Activated CD4-positive, alpha-beta T cell treated with anti-CD3 and anti-CD28 coated beads, Interleukin-2, Interleukin-6, amounts not matched to agents 100 ng/mL and 50 ng/mL, durations not matched to agents 16 hours and 8 hours (primary cell): ENCODE measurements at places on chromosomes 11 and 22.

DNA sequence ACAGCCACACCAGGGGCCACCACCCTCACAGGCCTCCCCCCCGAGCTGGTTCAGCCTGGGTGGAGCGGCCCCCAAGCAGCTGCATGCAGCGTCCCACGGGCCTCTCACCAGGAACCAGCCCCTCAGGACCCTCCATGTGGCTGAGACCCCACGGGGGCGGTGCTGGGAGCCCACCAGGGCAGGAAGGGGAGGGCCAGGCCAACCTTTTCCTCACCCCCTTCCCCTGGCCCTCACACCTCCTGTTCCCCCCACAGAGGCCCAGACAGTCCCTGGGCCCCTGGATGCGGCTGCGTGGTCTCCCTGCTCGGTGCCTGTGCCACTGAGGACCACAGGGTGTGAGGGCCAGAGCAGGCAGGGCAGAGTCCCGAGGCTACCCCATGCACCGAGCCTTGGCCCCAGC is 46.5 kb downstream of the MOB2 start:
- no peak for DNase-seq

- no peak for DNase-seq
Measured at GRCh38 chr11:7253800-7254199, 2.1 kb downstream of the SYT9 start.

DNA sequence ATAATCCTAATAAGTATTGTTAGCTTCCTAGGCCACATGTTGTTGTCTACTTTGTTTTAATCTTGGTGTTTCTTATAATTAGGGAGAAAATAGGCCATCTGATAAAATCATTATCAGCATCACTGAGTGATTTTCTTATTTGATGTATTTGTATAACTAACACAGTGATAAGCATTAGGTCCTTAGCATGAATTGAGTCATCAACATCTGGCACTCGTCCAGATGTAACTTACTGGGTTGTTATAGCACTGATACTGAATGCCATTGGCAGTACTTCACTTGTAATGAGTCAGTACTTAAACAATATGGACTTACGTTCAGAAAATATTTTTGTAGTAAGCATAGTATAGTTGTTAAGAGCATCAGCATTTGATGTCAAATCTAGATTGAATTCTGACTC is 16.2 kb downstream of the API5 start:
- no peak for DNase-seq

GRCh38 chr22:39994566-39995392 is at the start of gene FAM83F:
FAM83F (plus strand) TSS chr22:39994954; CDS start chr22:39995043, 89 bp downstream.
- no peak for DNase-seq

GRCh38 chr11:35043936-35044335 is 95.0 kb upstream of the CD44 start:
- DNase-seq = no peak

- no peak for DNase-seq
Measured at GRCh38 chr11:31921081-31921480, 110.0 kb upstream of the PAX6 start.

DNA sequence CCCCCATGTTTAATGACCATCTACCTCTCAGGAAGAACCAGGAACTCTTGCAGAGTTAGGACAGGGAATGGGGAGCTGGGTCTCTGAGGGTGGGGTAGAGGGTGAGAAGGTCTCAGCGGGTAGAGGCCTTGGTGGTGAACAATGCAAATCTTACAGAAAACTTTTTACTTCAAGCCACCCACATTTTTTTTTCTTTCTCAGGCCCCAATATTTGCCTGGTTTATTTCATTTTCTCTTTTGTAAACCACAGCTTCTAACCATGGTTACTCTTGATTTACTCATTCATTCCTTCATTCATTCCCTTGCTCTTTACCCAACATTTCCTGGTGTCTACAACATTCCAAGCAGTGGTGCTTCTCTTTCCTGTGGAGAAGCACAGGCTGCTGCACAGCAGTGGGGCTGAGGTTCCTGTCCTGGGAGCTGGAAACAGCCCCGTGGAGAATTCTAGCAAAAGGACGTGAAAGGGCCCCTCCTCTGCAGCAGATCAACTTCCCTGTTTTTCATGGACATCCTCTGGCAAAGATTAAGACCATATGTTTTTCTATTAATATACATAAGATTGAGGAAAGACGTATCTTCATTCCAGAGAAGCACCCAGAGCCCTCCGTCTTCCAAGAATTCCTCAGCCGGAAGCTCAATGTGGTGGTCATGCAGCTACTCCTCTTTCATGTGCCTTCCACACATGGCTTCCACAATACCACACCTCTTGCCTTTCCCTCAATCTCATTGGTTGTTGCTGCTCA is 224.4 kb upstream of the SESN3 start:
- DNase-seq = no peak

DNA sequence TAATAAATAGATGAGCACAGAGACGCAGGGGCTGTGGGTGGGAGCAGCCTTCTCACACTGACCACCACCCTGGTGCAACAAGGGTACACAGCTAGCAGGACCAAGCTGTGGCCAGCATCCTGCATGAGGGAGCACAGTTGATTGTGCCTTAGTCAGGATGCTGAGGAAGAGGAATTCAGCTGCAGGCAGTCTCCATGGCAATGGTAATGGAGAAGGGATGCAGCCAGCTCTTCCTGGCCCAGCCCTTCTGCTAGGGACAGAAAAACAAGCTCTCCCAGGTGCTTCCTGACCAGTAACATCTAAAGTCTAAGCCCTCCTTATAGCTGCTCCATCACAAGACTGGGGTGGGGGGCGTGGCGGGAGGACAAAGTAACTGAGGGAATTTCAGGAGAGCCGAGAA is 363.5 kb downstream of the BUD13 start:
- DNase-seq = no peak

DNA sequence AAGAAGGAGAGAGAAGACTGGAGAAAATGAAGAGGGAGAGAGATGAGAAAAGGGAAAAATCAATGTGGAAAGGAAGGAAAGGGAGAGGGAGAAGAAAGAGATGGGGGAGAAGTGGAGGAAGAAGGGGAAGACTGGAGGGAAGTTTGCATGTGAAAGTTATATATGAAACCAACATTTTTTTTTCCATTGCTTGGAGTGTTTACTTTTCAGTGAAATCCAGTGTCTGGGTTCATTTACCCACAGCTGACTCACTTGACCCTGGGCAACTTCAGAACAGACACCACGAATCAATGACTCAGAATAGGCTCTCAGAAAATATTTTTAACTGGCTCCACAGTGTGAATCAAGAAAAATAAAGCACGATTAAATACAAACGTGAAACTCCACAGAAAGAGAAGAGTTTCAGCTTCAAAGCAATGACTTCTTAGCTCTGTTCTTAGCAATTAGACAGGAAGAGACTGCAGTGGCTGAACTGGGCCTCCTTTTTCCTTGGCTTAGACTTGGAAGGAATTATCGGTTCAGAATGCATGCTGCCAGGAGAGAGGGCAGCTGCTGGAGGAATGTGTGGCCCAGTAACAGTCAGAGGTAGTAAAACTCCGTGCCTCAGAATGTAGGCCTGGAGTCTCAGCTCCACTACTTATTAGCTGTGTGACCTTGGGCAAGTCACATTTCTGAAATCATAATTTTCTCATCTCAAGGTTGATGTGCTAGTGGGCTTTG is 237.5 kb downstream of the MIAT start:
- no peak for DNase-seq

DNA sequence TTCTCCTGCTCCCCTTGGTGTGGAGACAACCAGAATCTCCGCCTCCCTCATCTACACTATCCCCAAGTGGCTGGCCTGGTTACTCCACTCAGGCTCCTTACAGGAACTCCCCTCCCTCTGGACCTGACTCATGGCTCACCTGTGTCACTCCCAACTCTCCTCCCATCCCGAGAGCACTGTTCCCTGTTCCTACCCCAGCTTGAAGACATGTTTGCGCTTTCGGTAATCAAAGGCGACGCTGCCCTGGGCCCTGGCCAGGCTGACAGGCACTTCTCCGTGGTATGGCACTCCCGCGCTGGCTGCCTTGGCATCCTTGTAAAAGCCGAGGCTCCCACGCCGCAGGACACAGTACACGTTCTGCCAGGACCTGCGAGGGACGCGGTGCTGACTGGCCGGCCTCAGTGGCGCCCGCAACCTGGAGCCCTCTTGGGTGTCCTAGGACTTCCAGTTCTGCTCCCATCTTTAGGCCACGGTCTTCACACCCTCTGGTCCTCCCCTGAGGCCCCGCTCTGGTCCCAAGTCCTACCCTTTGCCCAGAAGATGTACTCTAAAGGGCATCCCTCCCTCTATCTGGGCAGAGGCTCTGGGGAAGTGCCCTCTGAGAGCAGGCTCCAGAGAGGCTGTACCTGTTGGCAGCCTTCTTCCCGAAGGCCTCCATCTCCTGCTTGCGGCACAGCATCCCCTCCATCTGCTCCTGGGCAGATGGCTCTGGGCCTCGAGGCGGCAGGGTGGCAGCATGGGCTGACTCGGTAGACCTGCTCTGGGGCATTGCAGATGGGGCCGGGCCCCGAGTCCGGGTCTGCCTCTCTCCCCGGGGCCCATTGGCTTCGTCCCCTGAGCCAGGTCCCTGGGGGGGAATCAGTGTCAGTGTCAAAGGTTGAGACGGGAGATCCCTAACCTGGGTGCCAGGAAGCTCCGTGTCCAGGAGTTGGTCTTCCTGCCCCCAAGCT is 9.4 kb upstream of the RBM4B start:
- DNase-seq = no peak

DNA sequence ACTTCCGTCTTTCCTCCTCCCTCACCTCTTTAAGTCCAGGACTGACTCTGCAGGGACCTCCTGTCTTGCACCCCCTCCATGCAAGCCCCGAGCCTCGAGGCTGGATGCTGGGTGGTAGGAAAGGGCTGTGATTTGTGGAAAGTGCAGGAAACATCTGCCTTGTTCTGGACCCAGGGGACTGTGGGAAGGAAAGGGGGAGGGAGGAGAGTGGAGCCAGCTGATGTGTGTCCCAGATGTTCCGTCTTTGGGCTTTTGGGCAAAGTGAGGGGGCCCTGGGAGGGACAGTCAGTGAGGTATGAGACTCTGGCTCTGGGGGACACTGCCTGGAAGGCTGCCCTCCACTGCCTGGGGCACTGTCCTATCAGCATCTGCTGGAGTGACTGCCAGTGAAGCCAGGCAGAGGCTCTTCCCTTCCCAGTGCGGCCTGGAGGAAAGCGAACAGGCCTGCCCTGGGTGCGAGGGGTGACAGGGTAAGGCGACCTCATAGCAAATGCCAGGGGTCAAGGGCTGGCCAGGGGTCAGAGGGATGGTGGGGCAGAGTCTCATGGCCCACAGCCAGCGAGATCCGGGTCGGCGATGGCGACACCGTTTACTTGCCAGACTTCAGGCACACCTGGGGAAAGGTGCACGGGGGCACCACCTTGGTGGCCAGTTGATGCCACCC is 1.7 kb downstream of the MRGPRD start:
- no peak for DNase-seq

DNA sequence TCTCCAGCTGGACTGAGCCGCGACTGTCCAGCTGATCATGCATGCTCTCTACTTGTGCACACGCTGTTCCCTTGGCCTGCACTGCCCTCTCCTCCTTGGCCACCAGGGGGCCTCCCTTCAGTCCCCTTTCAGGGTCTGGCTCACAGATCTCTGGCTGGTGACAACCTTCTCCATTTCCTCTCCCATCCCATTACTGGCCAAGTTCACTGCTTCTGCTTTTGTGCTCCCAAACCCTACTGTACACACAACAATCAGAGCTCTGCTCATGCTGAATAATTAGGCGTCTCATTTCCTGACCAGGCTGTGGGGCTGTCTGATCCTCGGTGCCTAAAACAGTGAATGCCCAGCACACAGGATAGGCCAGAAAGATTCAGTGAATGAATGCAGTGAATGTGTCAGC is 224.0 kb upstream of the NARS2 start:
- DNase-seq = peak; percentile 60

GRCh38 chr11:10348650-10349280 is 43.9 kb downstream of the ADM start:
- no peak for DNase-seq

GRCh38 chr11:62400281-62400680 is 18.6 kb upstream of the SCGB1A1 start:
- no peak for DNase-seq

GRCh38 chr11:26254378-26254777 is 77.6 kb upstream of the ANO3 start:
- no peak for DNase-seq

DNA sequence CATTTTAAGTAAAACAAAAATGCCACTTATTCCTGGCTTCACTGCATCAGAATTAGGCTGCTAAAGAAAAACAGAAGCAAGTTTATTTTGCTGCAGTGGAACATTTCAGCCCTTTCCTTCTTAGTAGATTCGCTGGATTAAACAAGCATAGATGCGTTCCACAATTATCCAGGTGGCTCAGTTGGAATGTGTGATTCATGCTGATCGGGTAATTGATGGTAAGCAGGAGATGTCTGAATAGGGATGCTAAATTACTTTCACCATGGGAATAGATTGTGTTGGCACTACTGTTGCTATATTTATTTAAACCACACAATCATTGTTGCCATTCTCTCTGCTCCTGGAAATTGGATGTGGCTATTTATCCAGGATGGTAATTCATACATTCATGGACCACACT is 440.1 kb upstream of the DDI1 start:
- DNase-seq = no peak

DNA sequence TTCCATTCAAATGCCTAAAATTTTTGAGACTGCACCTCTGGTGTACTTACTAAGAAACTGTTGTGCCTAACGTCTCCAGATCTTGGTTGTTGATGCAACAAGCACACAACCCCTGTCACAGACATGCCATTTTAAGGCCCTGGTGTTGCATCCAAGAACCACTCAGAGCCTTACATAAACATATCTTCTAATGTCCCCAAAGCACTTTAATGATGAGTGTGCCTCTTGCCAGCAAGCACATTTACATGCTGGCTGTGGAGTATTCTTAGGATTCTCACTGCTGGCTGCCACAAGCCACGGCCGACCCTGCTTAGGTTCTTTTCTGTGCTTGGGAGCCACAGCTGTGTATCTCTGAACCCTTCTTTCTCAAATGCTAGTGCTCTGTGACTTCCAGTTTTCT is 201.4 kb downstream of the ADAMTS15 start:
- DNase-seq = no peak

DNA sequence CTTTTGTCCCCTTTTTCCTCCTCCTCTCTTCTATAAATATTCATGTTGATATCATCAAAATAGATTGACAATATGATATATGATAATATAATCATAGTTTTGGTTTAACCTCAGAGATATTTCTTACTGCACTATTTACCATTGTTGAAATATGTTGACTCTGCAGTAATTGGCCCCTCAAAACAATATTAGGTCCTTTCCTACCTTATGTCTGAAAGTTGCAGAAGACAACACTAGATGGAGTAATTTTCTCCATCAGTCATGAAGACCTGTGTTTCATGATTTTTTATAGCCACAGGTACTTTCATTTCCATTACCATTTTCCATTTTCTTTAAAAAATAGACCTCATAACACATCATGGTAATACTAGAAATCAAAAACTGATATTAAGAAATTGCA is 284.4 kb downstream of the LUZP2 start:
- no peak for DNase-seq

- no peak for DNase-seq
Measured at GRCh38 chr22:27475548-27475897, 326.0 kb downstream of the MN1 start.

- no peak for DNase-seq
Measured at GRCh38 chr11:43802509-43802908, 78.1 kb upstream of the ALKBH3 start.

GRCh38 chr11:5021996-5022395 is 24.3 kb upstream of the OR52J3 start:
- DNase-seq = no peak

GRCh38 chr11:64334764-64335735 is 5.0 kb upstream of the CCDC88B start:
- DNase-seq = peak; percentile 73
